ENCODE measurements at places on chromosomes 1 and 21.

GRCh38 chr1:81156887-81157286 lies 643.8 kb upstream of the ADGRL2 start:
- DNase-seq: no peak

DNA sequence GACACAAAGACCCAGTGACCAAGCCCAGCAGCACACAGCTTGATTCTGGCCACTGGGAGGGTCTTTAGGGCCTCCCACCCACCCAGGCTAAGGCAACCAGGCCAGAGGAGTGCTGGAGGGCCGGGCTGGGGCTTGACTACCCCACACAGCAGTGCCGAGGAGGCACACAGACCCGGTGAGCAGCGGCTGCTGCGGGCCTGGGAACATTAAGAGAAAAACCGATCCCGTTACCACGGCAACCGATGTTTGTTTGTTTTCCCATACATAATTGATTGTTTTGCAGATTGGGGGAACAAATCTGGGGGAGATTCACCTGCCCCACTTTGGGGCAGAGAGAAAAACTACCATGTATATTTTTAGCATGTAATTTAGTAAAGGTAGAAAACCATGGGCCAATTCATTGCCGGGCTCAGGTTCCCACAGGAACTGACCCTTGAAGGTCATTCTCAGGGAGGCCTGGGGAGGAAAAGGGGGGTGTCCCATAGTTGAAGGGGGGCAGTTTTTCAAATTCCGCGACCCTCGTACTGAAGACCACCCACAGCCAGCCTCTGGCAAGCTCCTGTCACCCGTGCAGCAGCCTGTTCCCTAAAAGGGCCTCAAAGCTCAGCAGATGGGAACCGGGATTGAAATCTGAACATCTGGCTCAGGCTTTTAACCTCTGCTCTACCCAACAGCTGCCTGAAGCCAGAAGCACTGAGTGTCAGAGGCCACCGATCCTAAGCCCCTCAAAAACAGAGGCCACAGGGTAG lies 35.3 kb downstream of the CHD5 start:
- no peak for DNase-seq

DNA sequence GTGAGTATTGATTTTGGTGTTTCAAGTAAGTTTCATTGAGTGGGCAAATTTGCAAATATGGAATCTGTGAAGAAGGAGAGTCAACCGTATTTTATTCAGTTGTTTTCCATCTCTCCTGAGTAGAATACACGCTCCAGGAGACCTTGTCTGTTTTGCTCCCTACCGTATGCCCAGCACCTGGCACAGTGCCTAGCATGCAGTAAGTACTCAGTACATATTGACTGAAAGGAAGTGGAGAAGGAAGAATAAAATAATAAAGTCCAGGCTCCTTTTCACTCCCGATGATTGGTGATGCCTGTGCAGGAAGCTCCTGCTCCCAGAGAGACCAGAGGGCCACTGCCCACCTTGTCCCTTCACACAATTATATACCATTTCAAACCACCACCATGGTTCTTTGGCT lies 59.4 kb upstream of the NEK2 start:
- no peak for DNase-seq

DNA sequence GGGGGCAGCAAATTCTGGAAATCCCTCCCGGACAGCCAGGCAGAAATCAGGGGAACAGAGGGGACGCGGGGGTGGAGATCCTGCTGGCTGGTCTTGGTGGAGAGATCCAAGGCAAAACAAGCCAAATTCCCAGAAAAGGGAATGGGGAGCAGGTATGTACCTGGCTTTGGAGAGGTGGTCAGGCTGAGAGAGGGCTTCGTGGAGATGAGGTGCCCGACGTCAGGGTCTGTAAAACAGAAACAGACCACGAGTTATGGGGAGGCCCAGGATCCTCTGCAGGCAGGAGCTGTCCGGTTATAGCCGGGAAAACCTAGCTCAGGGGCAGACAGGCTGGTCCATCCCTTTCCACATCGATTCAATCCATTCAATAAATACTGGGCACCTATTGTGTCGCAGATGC lies 4.4 kb downstream of the CLEC20A start:
- DNase-seq: no peak

DNA sequence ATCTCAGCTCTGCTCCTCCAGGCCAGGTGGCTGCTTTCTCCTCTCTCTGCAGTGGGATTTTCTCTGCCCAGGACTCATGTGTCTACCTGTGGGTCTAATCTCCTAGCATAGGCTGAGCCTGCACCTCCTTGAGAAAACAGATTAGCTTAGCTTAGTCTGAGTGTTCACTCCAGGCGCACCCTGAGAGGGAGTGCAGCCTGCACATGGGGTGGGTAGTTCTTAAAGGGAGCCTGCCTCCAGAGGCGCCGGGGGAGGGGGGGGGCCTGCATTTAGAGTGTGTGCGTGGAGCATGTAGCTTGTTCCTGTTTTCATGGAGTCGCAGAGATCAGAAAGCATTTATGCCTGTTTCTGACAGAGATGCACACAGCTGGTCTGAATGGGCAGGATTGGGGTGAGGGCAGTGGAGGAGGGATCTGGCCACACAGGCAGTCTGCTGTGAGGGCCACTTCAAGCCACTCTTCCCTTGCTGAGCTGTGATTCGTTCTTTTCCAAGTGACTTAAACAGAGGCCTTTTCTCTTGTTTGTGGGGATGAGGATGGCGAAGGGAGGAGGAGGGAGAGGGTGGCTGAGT lies 45.2 kb downstream of the GALNT2 start:
- no peak for DNase-seq

Measured in GM12865 (cell line).